ENCODE measurements at places on chromosomes 7 and 10.

DNA sequence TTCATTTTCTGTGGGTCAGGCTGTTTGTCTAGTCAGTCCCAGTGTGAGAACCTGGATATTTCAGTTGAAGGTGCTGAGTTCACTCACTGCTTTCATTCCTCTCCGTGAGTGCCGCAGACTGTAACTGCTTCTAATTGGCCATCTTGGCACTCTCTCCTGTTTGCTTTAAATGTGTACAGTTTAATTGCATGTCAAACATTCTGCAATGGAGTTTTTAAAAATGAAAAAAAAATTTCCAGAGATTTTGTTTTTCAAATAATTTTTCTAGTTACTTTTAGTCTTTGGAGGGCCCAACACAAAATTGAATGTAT, 87.8 kb downstream of the CCSER2 start:
- no peak for DNase-seq

GRCh38 chr7:3710122-3710521, 409.1 kb downstream of the SDK1 start:
- DNase-seq: no peak

GRCh38 chr10:3784510-3785250, at the start of gene KLF6:
TSS of gene KLF6 (minus strand) at chr10:3785209. CDS start at chr10:3785014, 195 bp downstream.
- DNase-seq: no peak

DNA sequence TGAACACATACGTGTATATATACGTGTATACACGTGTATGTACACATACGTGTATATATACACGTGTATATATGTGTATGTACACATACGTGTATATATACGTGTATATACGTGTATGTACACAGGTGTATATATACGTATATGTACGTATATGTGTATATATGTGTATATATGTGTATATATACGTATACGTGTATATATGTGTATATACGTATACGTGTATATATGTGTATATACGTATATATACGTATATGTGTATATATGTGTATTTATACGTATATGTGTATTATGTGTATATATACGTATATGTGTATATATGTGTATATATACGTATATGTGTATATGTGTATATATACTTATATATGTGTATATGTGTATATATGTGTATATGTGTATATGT, 44.3 kb downstream of the CD36 start:
- no peak for DNase-seq

GRCh38 chr10:22629126-22629525, 85.3 kb downstream of the PIP4K2A start:
- no peak for DNase-seq

- DNase-seq: no peak
These were observed 73.8 kb upstream of the GTF2IRD1 start for GRCh38 chr7:74379938-74380337.

- DNase-seq: no peak
These were observed 90.1 kb downstream of the FAM171A1 start for GRCh38 chr10:15280974-15281373.

DNA sequence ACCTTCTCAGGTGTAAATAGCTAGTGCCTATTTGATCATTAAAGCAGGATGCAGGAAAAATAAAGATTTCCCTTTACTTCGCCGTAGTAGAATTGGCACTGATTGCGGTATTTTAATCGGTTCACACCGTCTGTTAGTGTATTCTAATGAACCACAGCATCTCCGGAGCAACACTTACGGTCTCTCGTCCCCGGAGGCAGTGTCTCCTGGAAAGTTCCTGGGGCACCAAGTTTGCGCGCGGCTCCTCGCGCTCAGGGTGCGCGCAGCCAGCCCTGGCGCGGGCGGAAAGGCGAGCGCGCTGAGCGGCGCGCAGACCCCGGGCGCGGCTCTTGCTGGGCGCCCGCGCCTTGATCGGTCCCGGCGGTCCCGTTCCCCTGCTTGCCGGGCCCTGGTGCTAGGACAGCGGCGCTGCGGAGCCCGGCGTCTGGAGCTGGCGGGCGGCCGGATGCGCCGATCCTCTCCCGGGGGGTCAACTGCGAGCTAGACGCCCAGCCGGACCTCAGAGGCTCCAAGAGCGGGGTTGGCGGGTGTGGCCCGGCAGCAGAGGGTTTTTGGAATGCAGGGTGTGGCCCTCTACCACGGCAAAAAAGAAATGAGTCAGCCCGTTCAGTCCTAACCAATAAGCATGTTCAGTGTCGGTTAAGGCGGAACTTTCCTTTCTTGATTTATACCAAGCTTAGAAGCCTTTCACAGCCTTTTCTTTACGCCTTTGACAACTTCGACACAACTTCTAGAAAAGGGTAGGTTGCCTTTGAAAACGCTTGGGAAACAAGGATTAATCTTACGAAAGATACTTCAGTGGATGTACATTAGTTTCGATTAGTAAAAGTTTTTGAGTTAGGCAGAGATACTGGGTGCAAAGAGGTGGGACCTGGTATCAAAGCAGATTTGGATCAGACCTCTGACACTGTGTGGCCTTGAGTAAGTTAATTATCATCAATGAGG, 166.8 kb upstream of the ASAH2 start:
- peak; percentile 73 for DNase-seq

GRCh38 chr10:75505840-75506506, 74.5 kb downstream of the LRMDA start:
- DNase-seq: no peak

GRCh38 chr7:107933386-107934013, 42.5 kb downstream of the DLD start:
- DNase-seq: peak; percentile 45

GRCh38 chr7:52842202-52842900, 193.1 kb upstream of the POM121L12 start:
- DNase-seq: no peak

DNA sequence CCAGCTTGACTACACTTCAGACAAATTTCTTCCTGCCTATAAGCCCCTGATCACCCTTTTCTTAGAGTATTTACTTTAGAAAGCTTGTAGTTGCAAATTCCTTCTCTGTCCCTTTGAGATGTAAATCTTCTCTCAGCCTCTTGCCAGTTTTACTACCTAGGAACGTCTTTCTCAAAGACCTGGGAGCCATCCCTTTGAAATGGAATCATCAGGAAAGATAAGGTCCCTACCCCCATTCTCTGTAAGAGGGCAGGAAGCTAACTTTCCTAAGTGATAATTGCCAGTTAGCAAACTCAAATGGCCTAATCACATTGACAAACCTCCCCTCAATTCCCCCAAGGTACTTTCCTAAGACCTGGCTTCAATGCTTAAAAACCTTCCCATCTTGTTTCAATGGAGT, 304.5 kb downstream of the MDFIC start:
- DNase-seq: no peak

GRCh38 chr10:55224007-55224781, 423.2 kb upstream of the PCDH15 start:
- no peak for DNase-seq

GRCh38 chr10:48598936-48599829, 5.7 kb downstream of the ARHGAP22 start:
- no peak for DNase-seq

Data from mesenchymal stem cell (in vitro differentiated cells and primary cell).